ENCODE measurements at places on chromosomes 13 and 19.

DNA sequence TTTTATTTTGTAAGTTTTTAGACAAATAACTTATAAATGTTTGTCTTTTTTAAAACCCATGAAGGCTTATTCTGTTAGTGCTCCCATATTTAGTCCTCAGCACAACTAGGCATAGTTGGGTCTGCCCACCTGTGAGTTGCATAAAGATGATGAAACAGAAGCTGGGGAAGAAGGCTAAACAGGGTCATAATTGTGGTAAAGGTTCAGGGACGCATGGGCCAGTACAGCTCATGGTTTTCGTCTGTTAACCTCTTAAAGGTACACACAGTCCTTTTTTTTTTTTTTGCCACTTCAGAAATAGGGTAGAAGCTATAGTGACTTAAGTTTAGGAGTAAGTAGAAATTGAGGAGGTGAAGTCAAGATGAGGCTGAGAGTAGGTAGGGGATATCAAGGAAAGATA is 58.3 kb downstream of the TM9SF2 start:
- no peak for DNase-seq

DNA sequence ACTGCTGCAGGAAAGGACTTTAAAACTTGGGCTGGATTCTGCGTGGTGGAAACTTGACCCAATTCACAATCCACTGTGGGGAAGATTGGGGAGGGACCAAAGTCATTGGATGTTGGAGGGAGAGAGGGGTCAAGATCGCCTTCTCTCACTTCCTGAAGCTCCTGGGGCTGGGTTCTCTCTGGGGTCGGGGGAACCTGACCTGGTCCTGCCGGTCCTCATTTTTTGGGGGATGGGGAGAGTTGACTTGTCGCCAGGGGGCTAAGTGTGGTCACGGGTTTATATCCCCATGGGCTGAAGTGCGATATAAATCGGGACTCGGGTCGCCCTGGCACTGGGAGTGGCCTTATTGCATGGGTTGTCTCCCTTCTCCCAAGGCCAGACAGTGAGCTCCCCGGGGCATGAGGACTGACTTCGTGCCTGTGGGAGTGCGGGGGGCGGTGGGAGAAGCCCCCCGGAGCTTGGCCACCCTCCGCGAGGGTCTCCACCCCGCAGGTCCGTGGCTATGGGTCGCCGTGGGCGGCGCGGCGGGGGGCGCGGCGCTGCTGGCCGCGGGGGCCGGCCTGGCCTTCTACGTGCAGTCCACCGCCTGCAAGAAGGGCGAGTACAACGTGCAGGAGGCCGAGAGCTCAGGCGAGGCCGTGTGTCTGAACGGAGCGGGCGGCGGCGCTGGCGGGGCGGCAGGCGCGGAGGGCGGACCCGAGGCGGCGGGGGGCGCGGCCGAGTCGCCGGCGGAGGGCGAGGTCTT is 6.3 kb downstream of the ICAM5 start:
- DNase-seq, result no peak

DNA sequence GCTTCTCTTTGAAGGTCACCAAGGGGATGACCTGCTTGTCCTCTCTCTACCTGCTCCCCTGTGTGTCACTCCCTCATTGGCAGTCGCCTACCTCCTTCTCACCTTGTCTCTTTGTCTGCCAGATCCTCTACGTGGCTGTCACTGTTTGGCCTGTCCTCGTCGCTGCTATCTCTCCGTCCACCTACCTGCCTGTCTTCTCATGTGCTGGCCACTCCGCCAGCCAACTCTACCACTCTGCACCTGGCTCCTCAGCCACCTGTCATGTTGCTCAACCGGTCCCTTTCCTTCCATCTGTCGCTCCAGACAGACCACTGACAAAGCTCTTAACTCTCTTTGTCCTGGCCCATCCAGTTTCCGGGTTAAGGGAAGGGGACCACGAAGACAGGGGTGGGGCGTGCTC is at the start of gene KLK12:
TSS of gene KLK12 (minus strand) at position 299 of the 400 bp plus-strand sequence. CDS start 381 bp downstream, outside the sequence.
- no peak for DNase-seq

DNA sequence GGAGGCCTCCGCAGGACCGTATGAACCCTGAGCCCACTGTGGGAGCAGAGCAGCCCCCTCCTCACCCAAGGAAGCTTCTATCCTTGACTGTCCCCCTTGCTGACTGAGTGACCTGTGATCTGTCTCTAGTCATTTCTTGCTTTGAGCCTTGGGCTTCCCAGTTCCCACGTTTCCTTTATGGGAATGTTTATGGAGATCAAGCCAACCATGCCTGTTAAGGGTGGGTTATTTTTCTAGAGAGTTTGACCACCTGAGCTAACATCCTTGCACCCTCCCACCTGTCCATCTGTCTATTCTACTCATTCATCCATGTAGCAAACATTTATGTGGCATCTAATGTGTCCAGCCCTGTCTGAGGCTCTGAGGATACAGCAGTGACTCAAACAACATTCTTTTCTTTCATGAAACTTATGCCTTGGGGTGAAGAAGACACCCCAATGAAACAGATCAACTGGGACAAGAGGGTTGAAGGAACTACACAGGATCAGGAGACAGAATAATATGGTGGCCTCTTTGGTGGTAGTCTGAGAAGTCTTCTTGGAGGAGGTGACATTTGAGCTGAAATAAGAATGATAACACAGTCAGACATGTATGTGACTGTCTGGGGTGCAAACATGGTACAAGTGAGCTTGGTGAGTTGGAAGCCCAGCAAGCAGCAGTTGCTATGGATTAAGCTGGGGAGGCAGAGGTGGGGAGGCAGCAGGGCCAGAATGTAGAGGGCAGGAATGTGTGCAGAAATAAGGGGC is 30.5 kb downstream of the CERS4 start:
- DNase-seq, result no peak

GRCh38 chr19:7152568-7152967 is 83.1 kb downstream of the ZNF557 start:
- DNase-seq, result no peak

DNA sequence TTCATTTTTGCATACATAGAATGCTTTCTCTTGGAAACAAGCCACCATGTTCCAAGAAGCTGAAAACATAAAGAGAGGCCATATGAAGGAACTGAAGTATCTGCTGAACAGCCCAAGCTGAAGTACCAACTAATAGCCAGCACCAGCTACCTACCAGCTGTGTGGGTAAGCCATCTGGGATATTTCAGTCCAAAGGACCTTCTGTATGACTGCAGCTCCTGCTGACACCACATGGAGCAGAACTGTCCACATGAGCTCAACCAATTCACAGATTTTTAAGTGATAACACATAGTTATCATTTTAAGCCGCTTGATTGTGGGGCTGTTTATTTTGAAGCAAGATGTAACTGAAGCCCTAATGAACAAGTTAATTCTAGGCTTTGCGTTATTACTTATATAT is 621.1 kb upstream of the KLHL1 start:
- DNase-seq, result no peak

DNA sequence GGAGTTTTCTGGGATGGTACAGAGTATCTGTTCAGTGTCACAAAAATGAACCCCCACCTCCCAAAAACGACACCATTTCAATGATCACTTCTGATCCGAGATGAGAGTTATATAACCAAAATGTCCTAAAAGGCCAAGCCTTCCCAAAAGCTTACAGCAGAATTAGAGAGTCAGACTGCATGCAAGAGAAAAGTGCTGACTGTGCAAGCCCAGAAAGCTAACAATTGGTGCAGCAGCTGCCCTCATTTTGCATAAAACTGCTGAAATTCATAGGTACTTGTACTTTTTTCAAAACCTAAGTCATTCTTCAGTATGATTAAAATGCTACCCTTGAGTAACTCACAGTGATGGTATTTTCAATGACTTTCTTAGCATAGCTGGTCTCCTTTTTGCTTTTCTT is 819.6 kb upstream of the ARGLU1 start:
- no peak for DNase-seq

- DNase-seq, result peak; percentile 45
These were observed 17.8 kb downstream of the POP4 start for GRCh38 chr19:29623726-29624488.

DNA sequence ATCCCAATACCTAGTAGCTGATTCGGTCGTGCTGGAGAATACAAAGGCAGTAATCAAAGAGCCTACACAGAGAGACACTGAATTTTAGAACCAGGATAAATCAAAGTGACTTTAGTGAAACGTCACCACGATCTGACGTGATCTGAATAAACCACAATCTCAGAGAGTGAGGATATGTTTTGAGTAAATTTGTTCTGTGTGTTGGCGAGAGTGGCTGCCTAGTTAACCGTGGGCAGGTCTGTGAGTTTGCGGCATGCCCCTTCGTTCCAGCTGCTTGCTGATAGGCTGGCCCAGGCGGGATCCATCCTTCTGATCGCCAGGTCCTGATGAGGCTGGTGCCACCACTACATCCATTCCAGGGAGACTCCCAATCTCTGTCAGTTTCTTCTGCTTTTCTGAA is 40.4 kb downstream of the LRCH1 start:
- DNase-seq, result peak; percentile 36

DNA sequence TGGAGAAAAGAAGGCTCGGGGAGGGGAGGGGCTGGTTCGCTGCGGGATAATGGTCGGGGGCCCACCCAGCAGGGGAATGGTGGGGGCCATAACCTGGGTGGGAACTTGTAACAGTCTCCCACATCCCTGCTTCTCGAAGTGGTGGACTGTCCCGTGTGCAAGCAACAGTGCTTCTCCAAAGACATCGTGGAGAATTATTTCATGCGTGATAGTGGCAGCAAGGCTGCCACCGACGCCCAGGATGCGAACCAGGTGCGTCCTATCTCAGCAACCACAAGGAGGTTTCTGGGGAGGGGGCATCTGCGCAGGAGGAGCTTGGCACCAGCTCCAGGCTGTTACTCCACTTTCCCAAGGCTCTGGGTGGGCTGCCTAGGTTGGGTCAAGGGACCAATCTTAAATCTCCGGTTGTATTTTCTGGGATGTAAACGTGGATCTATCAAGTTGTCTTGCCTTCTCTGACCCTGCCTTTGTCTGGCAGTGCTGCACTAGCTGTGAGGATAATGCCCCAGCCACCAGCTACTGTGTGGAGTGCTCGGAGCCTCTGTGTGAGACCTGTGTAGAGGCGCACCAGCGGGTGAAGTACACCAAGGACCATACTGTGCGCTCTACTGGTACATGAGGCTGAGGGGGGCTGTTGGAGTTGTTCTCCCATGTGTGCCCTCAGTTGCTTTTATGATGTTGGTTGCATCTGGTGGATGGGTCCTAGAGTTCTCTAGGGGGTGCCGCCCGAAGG is 1.6 kb downstream of the TRIM28 start:
- no peak for DNase-seq

GRCh38 chr19:7874076-7874896 is at the start of gene PRR36:
Gene PRR36 (minus strand): TSS chr19:7874390. CDS start chr19:7873689, 701 bp downstream.
- no peak for DNase-seq

DNA sequence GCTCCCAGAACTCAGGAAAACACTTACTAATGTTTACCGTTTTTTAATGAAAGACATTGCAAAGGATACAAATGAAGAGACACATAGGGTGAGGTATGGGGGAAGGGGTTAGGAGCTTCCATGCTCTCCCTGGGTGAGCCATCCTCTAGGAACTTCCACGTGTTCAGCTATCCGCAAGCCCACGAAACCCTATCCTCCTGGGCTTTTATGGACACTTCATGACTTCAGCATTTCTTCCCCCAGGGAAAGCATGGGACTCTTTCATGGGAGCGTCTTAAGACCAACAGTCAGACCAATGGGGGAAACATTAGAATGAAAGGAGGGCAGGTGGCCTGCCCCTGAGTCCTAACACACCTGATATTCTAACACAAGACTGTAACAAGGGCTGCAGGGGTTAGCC is 6.6 kb upstream of the ESD start:
- no peak for DNase-seq

GRCh38 chr13:31749929-31750328 is 10.6 kb downstream of the RXFP2 start:
- DNase-seq, result no peak

DNA sequence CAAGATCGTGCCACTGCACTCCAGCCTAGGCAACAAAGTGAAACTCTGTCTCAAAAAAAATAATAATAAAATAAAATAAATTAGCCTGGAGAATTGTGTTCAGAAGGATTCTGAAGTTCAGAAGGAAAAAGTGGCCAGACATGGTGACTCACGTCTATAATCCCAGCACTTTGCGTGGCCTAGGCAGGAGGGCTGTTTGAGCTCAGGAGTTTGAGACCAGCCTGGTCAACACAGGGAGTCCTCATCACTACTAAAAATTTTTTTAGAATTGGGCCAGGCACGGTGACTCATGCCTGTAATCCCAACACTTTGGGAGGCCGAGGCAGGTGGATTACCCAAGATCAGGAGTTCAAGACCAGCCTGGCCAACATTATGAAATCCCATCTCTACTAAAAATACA is 6.0 kb downstream of the RDH8 start:
- no peak for DNase-seq

DNA sequence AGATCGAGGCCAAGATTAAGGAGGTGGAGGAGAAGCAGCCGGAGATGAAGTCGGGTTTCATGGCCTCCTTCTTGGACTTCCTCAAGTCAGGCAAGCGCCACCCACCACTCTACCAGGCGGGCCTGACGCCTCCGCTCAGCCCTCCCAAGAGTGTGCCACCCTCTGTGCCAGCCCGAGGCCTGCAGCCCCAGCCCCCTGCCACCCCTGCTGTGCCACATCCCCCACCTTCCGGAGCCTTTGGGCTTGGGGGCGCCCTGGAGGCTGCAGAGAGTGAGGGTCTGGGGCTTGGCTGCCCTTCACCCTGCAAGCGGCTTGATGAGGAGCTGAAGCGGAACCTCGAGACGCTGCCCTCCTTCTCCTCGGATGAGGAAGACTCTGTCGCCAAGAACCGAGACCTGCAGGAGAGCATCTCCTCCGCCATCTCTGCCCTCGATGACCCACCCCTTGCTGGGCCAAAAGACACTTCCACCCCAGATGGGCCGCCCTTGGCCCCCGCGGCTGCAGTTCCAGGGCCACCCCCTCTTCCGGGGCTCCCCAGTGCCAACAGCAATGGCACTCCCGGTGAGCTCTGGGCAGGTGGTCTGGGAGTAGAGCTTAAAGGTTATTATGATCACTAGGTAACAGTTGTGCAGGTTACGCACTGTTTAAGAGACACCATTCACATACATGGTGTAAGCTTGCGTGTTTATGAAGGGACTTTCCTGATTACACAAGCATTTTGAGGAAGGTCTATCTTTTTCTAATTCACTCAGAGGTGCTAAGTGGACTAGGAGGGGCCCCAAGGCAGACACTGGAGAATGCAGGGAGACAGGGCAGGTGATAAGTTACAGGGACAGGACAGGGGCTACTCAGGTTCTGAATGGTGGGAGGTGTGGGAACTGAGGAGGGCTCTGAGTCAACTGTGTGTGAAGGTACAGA is 8.7 kb downstream of the PRR12 start:
- no peak for DNase-seq

- DNase-seq, result no peak
These were observed 230.8 kb downstream of the DLEU7 start for GRCh38 chr13:50612717-50613116.

GRCh38 chr13:32261567-32261966 is 53.6 kb downstream of the ZAR1L start:
- DNase-seq, result no peak

GRCh38 chr13:32428581-32429432 is 877 bp upstream of the N4BP2L1 start:
- peak; percentile 24 for DNase-seq

GRCh38 chr13:75774176-75774575 is 138.0 kb downstream of the LMO7 start:
- DNase-seq, result no peak

- DNase-seq, result no peak
These were observed 13.4 kb downstream of the CYSLTR2 start for GRCh38 chr13:48667136-48667535.
